Activated naive CD8-positive, alpha-beta T cell treated with anti-CD3 and anti-CD28 coated beads for 36 hours (primary cell): ENCODE measurements at places on chromosomes 6 and 20. TPM values are rescaled to one million over a fixed set of nuclear protein-coding genes. Genes with fewer than 3 reads are reported as not detected.

DNA sequence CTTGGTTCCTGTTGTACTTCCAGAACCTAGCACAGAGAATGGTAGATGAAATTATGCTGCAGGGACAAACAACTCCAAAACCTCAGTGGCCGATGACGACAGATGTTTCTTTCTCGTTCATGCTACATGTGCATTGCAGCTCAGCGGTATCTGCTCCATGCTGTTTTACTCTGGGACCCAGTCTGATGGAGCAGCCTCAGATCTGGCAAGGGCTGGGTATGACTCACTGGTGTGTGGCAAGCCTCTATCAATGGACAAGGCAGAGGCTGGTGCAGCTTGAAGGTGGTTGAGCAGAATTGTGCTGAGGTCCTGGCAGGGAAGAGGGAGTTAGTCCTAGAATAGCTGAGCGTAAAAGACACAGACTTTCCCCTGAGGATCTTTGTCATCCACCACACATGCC lies 10.3 kb upstream of the BLCAP start:
- DNase-seq, result no peak

GRCh38 chr6:41181566-41181965 lies 18.6 kb upstream of the TREM2 start:
- no peak for DNase-seq

PSMB9 gene
- total RNA-seq, result 316 TPM

- DNase-seq, result no peak
Observed at GRCh38 chr6:122953766-122954165, 42.3 kb upstream of the CLVS2 start.

- DNase-seq, result no peak
Observed at GRCh38 chr6:139713900-139714506, 339.6 kb upstream of the CITED2 start.

DNA sequence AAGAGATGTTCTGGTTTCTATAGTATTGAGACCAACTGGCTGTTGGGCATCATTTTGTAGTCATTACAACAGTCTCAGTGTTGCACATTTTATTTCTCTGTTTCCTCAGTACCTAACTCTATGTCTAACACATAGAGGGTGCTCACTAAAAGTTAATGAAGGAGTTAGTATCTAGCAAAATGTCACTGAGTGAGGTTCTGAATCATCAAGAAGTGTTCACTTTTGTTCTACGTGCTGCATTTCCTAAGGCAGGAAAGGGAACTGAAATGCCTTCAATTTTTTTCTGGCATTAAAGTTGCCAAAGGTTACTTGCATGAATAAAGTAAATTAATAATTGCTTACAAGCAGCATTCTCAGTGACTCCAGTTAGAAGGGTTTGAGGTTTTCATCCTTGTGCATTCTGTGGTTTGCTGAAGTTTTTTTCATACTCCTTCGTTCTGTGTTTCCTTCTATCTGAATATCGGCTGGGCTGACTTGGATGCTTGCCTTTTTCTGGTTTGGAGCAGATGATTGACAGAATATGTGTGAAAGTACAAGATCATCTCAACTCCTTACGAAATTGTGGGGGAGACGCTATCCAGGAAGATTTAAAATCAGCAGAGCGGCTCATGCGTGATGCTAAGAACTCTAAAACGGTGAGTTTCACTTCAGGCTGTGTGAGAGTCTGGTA lies 114.5 kb upstream of the SCGN start:
- no peak for DNase-seq

GRCh38 chr6:81689580-81689979 lies 62.9 kb downstream of the TENT5A start:
- no peak for DNase-seq
